KBM-7 (cell line): ENCODE measurements at places on chromosomes 2 and 18.
A peak's percentile ranks its signal among the peaks of the same experiment; 100 is the strongest.

- no peak for DNase-seq
These were observed 89.8 kb downstream of the STPG4 start for GRCh38 chr2:47065343-47065742.

- DNase-seq, result no peak
These were observed 130.3 kb upstream of the LHCGR start for GRCh38 chr2:48885841-48886240.

DNA sequence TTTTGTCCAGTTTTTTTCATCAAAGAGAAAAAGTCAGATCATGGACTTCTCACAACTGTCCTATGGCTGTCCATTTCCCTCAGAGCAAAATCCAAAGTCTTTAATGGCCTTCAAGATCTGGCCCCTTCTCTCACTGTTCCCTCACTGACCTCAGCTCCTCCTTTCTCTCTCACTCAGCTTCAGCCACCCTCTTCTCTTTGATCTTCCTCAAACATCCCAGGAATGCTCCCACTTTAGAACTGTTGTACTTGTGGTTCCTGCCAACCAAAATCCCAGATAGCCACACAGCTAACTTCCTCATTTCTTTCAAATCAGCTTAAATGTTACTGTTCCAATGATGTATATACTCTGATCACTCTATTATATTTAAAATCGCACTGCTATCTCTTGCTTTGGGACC lies 82.9 kb downstream of the NUP35 start:
- peak; percentile 13 for DNase-seq

DNA sequence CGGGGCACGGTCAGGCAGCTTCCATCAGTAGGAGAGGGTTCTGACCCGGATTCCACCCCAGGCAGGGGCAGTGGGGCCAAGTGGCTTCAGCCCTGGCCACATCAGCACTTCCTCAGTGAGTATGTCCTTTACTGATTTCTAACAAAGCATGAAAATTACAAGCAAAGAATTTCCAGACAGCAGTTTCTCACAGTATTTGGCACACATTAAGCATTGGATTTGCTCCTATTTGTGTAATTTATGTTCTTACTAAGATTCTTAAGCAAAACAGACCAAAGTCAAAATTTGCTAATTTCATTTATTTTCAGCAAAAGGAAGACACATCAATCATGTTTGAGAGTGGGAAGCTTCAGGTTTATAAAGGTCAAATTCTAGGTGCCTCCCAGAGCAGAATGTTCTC lies 73.3 kb upstream of the NFATC1 start:
- no peak for DNase-seq

GRCh38 chr2:180695586-180696401 lies 284.6 kb upstream of the UBE2E3 start:
- DNase-seq, result no peak

- no peak for DNase-seq
These were observed 181.6 kb upstream of the GALNT5 start for GRCh38 chr2:157075924-157076323.

GRCh38 chr18:43484710-43485109 lies 207.4 kb upstream of the SYT4 start:
- no peak for DNase-seq

- DNase-seq, result no peak
These were observed 105.8 kb downstream of the RAB3GAP1 start for GRCh38 chr2:135157856-135158255.

DNA sequence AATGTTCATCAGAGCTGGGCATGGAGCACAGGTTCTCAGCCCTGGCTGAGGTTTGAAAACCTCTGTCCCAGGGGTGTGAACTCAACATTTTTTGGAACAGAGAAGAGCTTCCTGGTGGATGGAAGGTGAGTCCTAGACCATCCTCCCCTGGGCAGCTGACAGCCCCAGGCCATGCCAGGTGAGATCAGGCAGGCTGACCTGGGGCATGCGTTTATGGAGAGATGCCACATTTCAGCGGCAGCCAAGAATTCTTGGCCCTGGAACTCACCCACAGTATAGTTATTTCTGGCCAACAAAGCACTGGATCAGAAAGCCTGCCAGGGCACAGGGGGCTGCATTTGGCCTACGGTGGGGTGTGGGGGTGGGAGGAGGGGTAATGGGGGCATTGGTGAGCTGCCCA lies 83.8 kb downstream of the EDAR start:
- no peak for DNase-seq

GRCh38 chr2:100757621-100758394 lies 62.1 kb upstream of the NPAS2 start:
- DNase-seq, result no peak

DNA sequence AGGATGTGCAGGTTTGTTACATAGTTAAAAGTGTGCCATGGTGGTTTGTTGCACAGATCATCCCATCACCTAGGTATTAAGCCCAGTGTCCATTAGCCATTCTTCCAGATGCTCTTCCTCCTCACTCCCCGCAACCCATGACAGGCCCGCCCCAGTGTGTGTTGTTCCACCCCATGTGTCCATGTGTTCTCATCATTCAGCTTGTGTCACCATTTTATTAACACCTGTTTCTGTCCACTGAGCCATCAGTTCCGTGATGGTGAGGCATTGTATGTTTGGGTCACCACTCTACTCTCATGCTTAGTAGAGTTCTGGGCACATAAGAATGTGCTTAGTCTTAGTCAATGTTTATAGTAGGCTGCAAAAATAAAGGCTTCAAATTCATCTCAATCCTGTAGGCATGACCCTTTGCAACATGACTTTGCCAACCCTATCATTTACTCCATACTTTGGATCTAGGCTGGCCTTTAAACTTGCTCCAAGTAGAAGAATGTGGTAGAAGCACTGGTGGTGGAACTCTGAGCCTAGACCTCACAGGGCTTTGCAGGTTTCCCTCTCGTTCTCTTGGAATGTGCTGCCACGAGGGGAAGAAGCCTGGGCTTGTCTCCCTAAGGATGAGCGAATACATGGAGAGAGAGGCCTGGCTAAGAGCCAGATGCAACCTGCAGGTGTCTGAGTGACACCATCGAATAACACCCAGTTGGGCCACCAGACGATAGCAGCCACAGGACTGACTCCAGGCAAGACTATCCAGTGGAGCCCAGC lies 161.5 kb downstream of the NAPG start:
- no peak for DNase-seq

DNA sequence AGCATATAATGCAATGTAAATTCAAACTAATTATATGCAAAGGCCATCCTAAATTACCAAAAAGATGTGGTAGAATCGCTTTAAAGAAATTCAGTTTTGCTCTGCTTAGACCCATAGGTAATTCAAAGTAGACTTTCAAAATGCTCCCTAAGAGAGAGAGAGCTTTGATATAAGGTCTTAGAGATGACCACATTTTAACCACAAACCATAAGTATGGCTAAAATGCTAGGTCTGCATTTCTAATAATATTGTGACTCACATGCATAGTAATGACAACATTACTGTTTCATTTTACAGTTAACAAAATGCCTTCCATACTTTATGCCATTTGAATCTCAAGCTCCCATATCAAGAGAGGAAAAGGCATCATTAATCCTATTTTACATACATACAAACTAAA lies 144.5 kb downstream of the RAD51AP2 start:
- no peak for DNase-seq

DNA sequence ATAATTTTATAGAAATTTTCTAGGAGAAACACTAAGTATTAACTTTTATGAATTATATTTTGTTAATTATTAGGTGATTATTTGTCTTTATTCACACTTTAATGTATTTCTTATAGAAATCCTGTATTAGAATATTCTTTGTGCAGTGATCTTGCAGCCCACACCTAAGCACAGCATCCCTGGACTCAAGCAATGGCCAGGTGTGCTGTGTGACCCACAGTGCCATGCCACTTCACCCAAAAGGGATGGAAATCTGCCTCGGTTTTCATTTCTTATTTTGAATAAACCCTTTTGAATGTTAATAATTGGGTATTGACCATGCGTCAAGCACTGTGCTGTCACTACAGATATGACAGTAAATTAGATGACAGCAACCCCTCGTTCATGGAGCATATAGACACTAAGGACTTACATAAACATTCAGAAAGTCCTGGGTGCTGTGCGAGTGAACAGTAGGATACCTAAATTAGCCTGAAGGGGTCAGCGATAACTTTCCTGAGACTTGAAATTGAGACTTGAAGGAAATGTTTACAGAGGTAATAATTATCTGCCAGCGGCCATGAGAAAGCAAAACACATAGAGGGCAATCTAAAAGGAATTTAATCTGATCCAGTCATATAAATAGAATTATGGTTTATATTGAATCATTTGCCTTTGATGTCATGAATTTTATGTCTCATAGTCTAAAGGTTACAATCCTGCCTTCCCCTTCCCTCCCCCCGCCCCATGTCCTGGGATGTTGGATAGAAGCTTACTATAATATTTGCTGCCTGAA lies 52.7 kb upstream of the CALCRL start:
- peak; percentile 50 for DNase-seq

DNA sequence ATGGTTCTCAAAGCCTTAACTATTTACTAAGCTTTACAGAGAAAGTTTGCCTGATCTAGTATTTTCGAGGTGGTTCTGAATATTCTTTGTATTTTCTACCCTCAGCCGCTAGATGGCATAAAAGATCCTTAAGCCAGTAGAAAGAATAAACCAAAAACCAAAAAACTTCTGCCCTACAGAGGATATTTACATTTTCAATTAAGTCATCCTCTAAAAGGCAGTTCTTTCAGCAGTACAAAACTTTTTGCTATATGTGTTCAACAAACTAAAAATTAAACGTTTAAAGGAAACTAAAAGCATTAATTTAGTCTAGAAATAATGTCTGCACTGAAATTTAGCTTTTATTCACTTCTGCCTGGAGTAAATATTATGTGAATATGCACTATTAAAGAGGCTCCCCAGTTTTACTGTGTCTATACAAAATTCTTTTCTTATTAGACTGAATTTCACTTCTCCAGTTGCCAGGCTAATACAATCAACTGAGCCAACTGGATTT lies 297.5 kb downstream of the PIEZO2 start:
- peak; percentile 65 for DNase-seq

DNA sequence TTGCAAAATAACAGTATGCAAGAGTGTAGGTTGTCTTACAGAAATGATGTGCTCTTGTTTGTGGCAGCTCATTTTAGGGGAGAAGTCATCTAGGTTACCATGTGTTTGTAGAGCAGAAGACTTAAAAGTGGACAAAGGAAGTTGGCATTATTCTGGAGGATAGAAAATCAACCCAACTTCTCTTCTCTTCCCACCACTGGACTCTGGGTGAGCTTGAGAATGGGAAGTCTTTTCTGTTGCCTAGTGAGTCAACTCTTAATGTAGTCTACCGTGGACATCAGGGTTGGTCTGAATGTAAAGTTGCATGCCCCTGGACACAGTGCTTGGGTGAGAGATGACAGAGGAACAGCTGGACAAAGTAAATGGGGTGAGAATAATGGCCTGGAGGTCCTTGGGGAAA lies 98.3 kb downstream of the FMNL2 start:
- DNase-seq, result no peak

- DNase-seq, result no peak
These were observed 54.6 kb upstream of the ZFP36L2 start for GRCh38 chr2:43280994-43281393.

DNA sequence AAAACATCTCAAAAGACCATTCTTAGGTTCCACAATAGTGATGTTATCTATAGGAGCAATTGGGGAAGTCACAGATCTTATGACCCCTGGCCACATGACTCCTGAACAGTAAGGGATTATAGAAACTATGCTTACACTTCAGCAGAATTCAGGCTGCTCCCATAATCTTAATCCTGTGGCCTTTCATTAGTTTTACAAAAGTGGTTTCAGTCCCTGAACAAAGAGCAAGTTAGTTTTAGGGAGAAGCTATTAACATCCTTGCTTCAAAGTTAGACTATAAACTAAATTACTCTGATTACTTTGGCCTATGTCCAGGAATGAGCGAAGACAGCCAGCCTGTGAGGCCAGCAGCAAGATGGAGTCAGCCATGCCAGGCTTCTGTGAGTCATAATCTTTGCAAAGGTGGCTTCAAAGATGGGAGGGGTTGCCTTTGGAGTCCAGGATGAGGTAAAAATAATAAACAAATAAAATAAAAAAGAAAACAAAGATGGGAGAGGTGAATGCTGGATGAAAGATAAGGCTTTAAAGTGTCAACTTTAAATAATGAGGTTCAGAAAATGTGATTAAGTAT lies 168.7 kb upstream of the NDUFV2 start:
- DNase-seq, result no peak

DNA sequence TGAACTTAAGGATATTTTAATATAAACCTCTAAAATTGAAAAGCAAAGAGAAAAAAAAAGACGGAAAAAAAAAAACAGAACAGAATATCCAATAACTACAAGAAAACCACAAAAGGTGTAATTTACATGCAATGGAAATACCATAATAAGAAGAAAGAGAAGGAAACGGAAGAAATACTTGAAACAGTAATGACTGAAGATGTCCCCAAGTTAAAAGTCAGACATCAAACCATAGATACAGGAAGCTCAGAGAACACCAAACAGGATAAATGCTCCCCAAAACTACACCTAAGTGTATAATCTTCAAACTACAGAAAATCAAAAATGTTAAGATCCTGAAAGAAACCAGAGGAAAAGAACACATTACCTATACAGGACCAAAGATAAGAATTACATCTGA lies 39.2 kb downstream of the FBXO15 start:
- no peak for DNase-seq

GRCh38 chr18:55337138-55337537 lies 250.9 kb downstream of the TCF4 start:
- DNase-seq, result no peak

GRCh38 chr2:96259497-96259921 lies 6.3 kb downstream of the TMEM127 start:
- no peak for DNase-seq

- no peak for DNase-seq
These were observed 162.6 kb downstream of the KCNE4 start for GRCh38 chr2:223214394-223215253.

DNA sequence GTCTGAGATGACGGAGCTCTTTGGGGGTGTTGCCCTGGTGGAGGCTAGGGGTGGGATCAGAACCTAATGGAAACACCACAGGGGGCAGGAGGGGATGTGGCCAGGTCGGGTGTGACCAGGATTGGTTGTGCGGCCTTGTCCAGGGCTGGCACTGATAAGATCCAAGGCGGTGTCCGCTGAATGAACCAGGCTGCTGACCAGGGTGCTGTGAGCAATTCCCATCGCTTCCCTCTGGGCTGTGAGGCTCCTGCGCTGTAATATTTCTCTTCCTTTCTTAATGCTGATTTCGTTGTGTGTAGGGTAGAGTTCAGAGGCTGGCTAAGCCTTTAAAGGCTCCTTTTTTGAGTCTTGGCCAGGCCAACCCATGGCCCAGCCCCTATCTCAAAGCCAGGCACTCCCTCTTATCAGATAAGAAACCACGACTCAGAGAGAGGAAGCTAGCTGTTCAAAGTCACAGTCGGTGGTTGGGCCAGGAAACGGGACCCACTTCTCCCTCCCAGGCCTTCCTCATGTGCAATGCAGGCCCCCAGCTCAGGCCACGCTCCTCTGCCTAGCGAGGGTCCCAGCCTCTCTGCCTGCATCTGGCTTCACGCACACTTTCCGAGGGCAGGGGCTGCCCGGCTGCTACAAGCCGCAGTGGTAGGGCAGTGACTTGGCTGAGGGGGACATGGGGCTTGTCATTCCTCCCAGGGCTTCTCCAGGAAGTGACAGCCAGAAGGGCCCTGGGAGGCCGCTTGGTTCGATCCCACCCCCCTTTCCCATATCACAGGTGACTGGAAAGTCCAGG lies 26.0 kb upstream of the FOSL2 start:
- peak; percentile 97 for DNase-seq

GRCh38 chr2:173755798-173756197 lies 209.4 kb downstream of the SP3 start:
- DNase-seq, result no peak
